ENCODE measurements at places on chromosomes 5 and 9.

DNA sequence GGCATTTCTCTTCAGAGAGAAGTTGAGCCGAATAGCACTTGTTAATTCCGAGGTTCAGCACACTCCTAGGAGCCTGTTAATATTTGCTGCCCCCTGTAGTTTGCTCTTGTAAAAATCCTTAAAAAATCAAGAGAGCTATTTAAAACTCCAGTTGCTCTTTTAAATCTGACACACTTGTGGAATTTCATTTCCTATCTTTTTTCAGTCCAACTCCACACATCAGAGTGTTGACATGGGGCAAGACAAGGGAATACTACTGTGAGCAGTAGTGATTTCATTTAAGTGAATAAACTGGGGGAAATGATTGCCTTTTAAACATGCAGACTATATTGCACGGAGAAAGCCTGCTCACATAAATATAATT is 1096.3 kb upstream of the DMAC1 start:
- DNase-seq: no peak

- no peak for DNase-seq
Observed at GRCh38 chr5:121144764-121145163, 680.7 kb downstream of the PRR16 start.

DNA sequence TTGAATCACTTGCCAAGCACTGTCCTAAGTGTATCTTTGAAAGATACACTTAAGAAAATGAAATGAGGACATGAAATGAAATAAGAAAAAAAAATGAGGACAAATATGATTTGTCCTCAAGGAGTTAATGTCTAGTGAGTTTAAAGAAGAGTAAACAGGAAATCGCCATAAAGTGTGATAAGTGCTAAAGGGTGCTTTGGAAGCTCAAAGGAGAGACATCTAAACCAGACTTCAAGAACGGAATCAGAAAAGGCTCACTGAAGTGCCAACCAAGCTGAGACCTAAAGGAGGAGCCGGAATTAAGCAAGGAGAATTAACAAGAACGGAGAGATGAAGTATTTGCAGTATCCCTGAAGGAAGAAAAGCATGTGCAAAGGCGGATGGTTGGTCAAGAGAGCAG is 200.8 kb downstream of the CWC27 start:
- DNase-seq: no peak

DNA sequence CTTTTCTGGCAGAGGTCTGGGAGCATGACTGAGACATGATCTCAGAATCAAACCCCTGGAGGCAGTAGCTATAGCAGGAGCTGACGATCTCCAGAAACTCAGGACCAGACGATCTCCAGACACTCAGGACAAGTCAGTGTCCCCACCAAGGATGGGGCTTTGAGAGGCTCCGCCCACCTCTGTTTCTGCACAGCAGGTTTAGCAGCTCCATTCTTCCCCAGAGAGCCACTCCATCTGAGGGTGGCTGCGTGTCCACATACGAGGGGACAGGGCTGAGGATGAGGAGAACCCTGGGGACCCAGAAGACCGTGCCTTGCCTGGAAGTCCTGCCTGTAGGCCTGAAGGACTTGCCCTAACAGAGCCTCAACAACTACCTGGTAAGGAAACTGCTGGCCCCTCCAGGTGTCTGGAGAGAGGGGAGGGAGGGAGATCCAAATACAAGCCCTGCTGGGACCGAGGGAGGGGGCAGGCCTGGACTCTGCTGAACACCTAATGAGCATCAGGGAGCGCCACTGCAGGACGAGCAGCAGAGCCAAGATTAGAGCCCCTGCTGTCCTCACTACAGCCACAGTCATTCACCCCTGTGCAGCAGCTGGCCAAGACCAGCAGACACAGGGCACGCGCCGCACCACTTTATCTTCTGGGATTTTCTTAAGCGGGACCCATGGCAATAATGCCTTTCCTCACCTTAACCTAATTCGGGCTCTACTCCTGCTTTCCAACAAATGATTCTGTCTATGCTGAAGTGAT is at the start of gene GABRP:
Gene GABRP (plus strand): TSS at position 228 of the 750 bp plus-strand sequence. CDS start 4,891 bp downstream, outside the sequence.
- DNase-seq: no peak

DNA sequence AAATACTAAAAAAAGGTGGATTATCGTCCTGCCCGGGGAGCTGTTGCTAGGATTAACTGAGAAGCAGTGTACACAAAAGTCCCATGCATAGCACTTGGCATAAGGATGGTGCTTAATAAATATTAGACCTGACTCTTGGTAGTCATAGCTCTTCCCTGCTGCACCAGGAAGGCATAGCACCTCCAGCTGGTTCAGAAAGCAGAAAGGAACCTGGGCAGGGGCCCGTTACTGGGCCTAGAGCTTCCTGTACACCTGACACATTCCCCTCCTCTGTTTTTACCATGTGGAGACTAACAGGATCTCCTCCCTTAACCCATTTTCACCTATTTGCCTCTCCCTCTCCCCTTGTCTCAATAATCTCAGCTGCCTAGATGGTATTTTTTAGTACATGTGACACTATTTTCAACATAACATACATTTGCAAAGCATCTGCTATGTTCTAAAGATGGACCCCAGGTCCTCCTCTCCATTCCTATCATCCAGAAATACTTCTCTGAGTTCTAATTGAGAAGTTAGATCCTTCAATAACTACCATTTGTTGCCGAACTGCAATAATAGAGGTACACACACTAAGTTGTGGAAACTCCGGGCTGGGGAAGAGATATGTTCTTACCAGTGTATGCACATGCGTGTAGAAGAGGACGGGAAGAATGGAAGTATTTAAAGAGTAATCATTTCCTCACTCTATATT is 3.2 kb upstream of the ANP32B start:
- no peak for DNase-seq

DNA sequence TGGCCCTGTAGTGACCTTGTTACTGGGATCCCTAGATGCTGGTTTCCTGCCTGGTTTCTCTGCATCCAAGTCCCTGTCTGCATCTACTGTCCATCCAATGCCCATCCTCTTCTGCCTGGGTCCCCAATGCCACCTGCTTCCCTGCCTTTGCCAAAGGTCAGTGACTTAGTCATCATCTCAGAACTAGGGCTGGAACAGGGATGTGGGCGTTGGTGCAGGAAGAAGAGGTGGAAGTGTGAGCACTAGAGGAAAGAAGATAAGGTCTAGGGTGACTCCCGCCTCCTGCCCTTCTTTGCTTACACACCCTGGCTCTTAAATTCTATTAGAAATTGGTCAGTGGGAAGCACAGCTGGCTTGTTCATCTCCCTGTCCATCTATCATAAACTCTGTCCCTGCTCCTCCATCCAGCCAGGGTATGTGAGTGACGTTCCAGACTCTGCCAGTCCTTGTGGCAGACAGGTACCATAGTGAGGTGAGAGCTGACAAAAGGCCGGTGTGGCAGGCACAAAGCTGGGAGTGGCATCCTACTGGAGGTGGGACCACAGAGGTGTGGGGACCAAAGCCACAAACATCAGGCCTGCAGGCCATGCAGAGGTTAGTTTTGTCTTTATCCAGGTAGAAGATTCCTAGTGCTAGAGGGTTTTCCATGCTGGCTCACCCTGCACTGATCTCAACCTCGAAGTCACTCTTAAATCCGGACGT is 9.2 kb downstream of the PTPN3 start:
- DNase-seq: no peak

DNA sequence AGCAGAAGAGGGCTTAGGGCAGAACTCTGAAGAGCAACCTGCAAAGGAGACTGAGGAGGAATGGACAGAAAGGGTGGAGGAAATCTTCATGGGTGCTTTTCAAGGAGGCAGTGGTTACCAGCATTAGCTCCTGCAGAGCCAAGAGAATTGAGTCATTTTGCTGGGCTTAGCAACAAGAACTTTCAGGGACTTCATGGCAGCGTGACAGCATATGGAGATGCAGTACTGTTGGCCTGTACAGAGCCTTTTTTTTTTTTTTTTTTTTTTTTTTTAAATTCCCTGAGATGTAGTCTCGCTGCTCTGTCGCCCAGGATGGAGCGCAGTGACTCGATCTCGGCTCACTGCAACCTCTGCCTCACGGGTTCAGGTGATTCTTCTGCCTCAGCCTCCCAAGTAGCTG is 296.0 kb upstream of the DMRT1 start:
- no peak for DNase-seq
